T follicular helper cell (primary cell): ENCODE measurements at places on chromosomes 11 and 22.

DNA sequence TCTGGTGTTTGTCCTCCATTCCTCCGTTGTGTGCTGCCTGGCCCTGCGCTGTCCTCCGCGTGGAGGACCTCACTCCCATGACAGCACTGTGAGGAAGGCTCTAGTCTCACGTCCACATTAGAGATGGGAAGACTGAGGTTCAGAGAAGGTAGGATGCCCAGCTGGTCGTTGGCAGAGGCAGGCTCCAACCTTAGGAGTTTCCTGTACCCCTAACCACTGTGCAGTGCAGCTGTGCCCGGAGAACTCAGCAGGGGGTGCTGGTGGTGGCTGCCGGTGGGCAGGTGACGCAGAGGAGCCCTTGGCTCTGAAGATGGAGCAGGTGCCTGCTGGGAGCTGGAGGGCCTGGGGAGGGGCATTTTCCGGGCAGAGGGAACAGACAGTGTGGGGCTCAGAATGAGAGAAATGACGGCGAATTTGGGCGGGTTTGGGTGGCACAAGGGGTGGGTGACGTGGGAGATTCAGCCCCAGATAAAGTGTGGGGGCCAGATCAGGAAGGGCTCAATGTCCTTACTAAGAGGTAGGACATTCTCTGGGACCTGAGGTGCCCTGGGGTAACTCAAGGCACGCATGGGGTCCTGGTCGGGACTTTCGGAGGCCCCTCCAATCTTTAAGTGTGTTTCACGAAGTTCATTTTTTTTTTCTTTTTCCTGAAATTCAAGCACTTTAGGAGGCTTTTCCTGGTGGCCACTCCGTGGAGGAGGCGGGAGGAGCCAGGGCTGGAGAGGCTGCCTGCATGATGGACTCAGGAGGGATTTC lies 535.0 kb downstream of the TBC1D22A start:
- no peak for DNase-seq

- no peak for DNase-seq
Measured at GRCh38 chr22:43262990-43263644, 76.2 kb upstream of the TTLL12 start.

- no peak for DNase-seq
Measured at GRCh38 chr11:82680252-82680651, 53.4 kb downstream of the FAM181B start.

DNA sequence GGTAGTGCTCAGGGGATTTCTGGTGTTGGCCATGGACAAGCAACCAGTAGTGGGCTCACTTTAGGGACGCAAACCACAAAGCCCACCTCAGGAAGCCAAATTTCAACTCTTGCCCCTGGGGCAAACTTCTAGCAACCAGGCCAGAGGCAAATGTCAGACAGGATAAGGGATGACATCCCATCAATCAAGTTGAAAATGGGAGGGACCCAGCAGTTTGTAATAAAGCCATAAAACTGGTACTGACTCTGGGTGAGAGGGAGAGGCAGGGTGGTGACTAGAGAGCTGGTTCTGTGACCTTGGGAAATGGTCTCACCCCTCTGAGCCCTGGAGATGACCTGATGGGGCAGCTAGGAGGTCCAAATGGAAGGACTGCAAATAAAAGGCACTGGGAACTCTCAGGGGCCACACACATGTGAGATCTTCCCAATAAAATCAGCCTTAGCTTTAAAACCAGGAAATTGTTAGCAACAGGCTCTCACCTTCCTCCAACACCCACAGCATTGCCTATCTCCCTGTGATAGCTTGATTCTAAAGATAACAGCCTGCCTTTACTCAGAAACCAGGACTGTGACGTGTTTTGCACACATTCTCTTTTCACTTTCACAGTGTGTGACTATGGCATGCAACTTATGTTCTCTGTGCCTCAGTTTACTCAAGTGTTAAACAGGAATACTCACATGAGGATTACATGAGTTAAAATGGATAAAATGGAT lies 6.4 kb upstream of the TBC1D10A start:
- no peak for DNase-seq

DNA sequence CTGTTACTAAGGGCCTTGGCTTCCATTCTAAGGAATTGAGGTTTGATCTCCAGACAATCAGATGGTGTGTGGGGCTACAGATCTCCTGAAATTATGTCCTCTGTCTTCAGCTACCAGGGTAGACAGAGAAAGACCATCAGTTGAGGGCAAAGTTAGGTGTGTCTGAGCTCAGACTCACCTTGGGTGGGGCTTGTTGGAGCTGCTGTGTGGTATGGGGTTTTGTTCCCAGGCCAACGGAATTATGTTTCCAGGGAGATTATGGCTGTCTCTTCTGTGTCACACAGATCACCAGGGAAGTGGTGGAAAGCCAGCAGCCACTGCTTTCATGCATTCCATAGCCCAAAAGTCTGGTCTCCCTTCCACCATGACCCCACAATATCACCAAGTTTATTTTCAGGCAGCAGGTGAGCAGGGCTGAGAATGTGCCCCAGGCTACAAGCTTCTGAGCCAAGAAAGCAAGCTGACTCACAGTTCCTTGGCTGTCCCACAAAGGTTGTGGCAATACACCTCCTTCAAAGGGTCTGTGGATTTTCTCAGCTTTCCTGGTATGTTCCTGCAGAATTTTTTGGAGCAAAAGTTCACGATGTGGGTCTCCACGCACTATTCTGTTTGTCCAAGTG lies 714.9 kb downstream of the LUZP2 start:
- no peak for DNase-seq

GRCh38 chr22:35576671-35577070 lies 36.0 kb downstream of the RASD2 start:
- DNase-seq = no peak

GRCh38 chr22:46421267-46421666 lies 85.8 kb downstream of the TRMU start:
- no peak for DNase-seq

DNA sequence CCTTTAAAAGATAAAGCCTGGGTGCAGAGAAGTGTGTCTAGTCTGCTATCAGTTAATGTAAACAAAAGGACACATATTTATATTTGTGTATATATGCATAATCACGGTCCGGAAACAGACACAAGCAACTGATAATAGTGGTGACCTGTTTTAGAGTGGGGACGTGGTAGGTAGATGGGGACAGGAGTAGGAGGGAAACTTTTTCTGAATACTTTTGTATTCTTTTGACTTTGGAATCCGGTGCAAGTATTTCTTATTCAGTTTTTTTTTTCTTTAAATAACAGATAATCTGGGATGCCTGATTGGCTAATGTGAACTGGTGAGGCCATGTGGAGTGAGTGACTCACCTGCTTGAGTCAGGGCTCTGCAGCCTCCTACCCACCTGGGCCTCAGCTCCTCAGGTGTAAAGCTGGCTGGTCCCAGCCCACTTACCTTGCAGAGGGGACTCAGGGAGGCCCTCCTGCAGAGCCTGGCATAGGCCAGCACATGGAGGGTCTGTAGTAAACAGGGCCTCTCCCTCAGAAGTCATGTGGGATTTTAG lies 15.3 kb downstream of the MICAL2 start:
- no peak for DNase-seq

- no peak for DNase-seq
Measured at GRCh38 chr11:124612567-124613246, 1.5 kb downstream of the PANX3 start.

- no peak for DNase-seq
Measured at GRCh38 chr22:48663297-48663696, 1164.4 kb downstream of the BRD1 start.

DNA sequence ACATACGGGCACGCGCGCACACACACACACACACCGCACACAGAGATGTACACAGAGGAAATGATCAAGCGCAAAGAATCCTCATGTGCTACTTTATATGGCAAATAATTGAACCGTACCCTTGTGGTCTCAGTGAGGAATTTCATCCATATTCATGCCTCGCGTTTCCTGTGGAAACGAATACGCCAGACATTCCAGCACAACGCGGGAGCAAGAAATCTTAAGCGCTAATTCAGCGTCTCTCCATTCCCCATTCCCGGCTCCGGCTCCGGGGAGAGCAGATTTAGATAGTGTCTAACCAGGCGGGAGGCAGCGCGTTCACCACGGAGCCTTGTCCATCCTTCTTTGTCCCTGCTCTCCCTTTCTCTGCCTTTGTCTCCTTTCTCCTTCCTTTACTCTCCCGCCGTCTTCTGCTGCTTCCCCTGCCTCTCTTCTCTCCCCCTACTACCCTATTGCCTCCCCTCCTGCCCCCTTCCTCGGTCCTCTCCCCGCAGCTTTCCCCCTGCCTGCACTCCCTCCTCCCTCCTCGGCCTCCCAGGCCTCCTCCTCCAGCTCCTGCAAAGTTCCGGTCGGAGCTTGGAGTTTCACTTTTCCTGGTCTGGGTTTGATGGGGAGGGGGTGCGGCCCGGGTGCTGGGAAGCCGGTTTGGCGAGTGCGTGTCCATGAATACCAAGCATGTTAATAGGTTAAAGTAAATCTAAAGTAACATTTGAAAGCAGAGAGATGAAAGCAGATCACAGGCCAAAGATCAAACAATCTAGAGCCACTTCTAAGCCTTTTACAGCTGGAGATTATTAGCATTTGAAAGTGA lies 579.3 kb downstream of the BUD13 start:
- DNase-seq = no peak

- no peak for DNase-seq
Measured at GRCh38 chr22:20844055-20845037, 14.3 kb downstream of the PI4KA start.

DNA sequence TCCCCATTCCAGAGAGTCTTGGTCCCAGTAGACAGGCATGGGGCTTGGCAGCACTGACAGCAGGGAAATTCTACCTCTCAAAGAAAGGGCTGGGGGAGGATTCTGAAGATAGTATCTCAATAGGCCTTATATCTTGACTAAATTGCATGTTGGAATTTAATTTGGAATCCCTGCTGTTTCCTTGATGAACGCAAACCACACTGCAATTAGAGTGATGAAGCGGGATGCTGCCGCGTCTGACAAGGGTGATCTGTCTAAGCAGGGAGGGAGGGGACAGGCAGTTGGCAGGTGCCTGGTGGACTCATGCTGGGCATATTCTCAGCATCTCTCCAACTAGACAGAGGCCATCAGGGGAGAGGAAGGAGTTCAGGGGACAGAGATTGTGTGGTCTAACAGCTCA lies 48.4 kb downstream of the COMMD9 start:
- DNase-seq = no peak

GRCh38 chr11:107018219-107018901 lies at the start of gene GUCY1A2:
TSS of gene GUCY1A2 (minus strand) at chr11:107018476. CDS start at chr11:107018055, 421 bp downstream.
- DNase-seq = no peak

- DNase-seq = no peak
Measured at GRCh38 chr11:1570896-1571759, 943 bp downstream of the DUSP8 start.

- no peak for DNase-seq
Measured at GRCh38 chr11:13262096-13262495, 15.5 kb upstream of the BMAL1 start.
